ENCODE measurements at places on chromosomes 3 and 15.
A peak's percentile ranks its signal among the peaks of the same experiment; 100 is the strongest.

DNA sequence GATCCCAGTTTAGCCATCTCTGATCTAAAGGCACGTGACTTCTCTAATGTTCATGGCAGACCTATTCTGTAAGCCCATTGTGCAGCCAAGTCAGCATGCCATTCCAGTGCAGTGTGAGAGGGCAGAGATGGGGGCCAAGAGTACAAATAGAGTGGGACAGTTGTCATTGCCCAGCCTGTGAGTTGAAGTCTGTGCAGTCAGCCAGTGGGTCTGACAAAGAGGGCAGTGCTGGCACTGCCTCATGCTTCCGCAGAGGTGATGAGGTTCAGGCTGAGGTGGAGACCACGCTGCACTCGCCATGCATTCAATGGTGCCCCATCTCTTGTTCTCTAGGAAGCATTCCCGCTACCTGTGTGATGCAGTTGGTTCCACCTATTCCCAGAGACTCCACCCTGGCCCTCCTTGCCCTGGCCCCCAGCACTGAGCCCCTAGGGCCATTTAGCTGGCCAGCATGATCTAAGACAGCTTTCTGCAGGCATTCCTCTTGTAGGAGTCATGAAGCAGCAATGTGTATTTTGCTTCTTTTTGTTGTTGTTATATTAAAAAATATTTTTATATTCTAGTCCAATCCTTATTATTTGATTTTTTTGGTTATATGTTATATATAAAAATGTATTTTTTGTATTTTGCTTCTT, 3.7 kb downstream of the MRAS start:
- DNase-seq = no peak

DNA sequence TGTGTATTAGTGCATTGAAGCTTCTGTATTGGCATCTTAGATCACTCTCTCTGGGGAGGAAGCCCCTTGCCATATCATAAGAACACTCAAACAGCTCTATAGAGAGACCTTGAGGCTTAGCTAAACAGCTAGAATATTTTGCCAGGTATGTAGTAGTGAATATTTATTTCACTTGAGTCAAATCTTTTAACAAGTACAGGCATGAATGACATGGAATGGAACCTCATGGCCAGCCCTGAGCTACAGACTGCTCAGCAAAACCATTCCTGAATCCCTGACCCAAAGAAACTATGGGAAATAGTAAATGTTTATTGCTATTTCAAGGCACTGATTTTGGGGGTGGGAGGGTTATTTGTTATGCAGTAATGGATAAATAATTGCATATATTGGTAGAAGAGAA, 604.8 kb downstream of the MECOM start:
- DNase-seq = no peak

DNA sequence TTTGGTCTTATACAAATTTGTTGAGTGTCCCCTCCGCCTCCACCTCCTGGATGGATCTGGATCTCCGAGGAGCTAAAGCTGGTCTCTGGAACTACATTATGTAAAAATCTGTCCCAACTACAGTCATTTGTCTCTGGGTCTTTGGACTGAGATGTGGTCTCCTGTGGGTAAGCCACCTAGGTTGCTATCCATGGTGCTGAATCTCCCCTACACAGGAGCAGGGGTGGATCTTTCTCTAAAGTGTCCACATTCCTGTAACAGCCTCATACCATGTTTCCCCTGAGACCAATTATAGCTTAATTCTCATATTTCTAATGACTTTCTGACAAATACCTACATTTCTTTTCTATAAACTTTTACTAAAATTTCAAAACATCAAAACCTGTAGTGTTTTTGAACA, 625.8 kb downstream of the TAFA4 start:
- DNase-seq = peak; percentile 1

DNA sequence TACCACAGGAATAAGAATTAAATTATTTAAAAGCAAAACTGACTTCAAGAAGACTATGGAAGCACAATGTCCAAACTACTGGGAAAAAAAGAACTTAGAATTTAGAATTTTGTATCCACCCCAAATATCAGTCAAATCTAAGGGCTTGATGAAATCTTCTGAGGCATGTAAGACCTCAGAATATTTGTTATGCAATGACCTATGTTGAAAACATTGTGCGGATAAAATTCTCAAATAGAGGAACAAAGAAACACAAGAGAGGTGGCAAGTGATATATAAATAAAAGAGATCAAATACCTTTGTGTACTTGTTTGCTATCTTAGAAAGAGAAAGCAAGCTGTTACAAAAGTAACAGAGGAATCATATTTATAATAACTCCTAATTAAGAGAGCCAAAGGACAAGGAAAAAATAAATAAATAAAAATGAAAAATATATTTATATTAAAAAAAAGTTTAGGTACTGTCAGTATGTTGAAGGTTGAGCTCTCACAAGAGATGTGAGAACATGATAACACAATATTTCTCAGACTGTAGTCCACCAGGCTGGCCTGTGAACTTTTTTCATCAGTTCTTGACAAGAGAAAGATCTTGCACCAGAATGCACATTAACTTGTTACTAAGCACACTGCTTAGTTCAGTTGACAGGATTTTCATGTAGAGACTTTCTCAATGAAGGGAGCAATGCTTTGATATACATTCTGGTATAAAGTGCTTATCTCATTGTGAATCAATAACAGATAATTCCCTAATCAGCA, 50.0 kb downstream of the CPA3 start:
- DNase-seq = no peak

- DNase-seq = no peak
Measured at GRCh38 chr3:66456711-66457173, 44.1 kb downstream of the LRIG1 start.

DNA sequence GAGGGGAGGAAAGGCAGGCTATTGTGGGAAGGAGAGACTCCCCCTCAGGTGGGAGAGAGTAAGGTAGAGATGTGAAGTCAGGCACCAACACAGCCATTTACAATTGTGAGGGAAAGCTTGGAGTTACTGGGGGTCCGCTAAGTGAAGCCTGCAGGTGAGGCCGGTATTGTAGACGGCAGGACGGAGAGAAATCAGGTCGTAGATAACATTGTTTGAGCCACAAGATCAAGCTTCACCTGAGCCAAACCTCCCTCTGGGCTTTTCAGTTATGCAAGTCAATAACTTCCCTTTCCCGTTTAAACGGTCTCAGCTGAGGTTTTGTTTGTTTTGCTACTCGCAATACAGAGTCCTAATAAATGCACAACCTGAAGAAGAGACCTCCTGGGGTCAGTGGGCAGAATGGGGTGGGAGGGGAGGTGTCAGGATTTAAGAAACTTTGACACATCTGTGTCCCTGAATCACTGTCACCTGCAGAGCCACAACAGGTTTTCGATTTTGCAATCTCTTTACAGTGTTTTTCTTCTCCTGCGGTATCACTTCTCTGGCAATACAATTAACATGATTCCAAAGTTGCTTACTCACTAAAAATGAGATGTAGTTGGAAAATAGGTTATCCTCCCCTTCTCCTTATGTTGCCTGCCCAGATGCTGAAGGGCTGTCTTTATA, 72.0 kb upstream of the GLCE start:
- DNase-seq = no peak

GRCh38 chr15:38647683-38648082, 83.1 kb upstream of the RASGRP1 start:
- DNase-seq = no peak

DNA sequence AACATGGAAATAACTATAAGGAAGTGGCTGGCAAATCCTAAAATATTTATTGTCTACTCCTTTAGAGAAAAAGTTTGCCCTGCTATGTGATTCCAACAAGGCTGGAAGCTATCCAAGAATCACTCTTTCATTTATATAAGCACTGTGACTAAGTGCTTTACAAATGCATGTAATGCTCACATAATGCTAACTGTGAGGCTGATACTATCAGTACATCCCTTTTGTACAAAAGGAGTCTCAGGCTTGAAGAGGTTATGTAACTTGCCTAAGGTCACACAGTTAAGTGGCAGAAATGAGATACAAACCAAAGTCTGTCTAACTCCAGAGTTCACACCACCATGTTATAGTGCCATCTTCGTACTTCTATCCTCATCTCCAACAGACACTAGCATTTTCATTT, 17.0 kb downstream of the TOPBP1 start:
- no peak for DNase-seq

GRCh38 chr3:45055032-45055410, 28.9 kb downstream of the CLEC3B start:
- no peak for DNase-seq

DNA sequence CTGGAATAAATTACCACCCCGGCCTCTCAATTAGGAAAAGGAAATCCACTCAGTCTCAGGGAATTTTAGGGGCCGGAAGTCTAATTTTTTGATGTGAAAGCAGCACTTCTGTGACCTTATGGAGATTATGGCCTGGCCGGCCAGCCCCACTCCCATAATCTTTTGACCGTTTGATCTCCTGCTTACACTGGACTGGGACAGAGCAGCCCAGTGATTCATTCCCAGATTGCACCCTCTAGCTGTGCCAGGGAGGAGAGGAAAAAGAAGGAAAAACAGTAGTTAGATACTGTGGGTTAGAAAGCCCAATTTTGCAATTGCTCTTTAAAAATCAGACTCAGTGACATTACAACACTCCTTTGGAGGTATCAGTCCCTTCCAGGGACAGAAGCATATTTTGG, 32.4 kb downstream of the GJD2 start:
- no peak for DNase-seq

GRCh38 chr3:128464702-128465101, 2.0 kb downstream of the DNAJB8 start:
- no peak for DNase-seq

DNA sequence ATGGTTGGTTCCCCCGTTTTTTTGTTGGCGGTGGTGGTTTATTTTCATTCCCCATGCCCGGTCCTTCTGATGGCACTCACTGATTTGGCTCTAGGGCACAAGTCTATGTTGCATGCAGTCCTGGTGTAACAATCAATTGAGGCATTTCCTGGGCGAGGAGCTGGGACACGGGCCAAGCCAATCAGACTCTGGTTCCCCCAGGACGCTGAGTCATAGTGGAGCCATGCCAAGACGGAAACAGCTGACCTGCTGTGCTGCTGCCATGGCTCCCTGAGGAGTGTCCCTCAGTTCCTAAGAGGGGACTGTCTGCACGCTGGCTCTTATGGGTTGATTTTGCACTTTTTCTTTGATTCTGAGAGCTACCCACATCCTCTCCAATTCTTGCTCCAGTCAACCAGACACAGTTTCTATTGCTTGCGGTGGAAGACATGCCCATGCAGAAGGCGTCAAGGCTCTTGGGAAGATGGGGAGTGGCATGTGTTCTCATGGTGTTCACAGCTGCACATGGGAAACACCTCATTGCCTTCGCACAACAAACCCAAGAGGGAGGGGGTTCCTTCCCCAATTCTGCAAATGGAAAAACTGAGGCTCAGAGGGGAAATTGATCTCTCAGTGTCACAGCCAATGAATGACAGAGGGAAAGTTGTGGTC, 28.3 kb upstream of the ALDH1L1 start:
- no peak for DNase-seq

- no peak for DNase-seq
Measured at GRCh38 chr15:101406036-101406435, 83.5 kb downstream of the PCSK6 start.

- DNase-seq = no peak
Measured at GRCh38 chr3:16906682-16907081, 21.9 kb downstream of the PLCL2 start.

DNA sequence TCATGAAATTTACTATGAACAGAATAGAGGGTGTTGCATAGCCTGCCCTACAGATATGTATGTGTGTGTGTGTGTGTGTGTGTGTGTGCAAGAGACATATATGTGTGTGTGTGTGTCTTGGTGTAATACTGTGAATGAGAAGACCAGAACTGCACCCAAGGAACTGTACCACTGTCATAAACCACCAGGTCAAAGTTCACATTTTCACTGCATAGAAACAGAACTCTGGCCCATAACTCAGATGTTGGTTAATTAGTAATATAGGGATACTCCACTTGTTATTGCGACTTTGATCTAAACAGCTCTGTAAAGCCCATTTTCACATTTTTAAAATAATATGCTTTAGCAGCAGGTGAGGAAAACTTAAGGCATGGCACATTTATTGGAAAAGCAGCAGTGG, 111.8 kb downstream of the IGF2BP2 start:
- no peak for DNase-seq

GRCh38 chr3:61561374-61562041, at the start of gene PTPRG:
PTPRG (plus strand) TSS chr3:61561571; CDS start chr3:61562288, 717 bp downstream.
- no peak for DNase-seq

DNA sequence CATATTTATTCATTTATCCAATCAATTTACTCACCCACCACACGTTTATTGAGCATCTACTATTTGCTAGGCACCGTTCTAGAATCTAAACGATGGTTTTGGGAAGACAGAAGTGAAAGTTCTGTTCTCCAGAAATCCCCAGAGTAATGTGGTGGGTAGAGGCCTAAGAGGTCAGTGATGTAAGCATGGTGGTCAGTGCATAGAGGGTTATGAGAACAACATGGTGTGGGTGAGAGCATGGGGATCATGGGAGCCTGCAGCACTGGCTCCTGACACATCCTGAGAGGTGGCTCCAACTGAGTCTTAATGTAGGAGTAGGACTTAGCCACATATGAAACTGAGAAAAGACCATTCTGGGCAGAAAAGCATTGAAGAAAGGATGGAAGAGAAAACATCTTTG, 85.3 kb upstream of the TNFAIP8L3 start:
- no peak for DNase-seq

DNA sequence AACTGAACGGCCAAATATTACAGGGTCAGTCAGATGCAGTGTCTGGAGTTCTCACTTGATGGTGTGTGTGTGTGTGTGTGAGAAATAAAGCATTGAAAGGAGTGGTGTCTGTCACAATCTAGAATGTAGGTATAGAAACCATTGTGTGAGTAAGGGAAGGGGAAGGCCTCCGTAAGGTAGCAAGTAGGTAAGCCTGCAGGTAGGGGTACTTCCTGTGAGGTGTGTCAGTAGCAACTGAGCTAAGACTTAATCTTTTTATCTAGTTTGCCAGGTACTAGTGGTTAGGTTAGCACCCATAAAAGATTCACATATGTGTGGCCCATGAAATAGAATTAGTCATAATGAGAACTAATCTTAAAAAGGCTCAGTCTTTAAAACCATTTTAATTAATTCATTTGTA, 1517.8 kb downstream of the SI start:
- DNase-seq = no peak

DNA sequence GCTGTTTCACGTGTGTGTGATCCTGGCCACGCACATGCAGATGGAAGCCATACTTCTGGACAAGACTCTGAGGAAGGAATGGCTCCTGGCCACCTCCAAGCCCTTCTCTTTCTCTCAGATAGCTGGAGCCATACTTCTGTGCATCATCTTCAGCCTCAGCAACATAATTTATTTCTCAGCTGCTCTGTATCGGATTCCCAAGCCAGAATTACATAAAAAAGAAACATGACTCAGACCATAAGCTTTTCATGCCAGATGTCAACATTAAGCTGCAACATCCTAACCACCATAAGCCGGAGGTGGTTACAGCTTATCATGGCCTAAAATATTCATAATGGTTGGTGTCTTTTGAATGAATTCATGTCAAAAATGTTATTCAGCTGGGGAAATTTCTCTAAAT, 10.6 kb upstream of the KIF23 start:
- DNase-seq = no peak
